ENCODE measurements at places on chromosomes 2 and 18.

GRCh38 chr18:9775178-9775577 is 67.1 kb downstream of the RAB31 start:
- no peak for DNase-seq

DNA sequence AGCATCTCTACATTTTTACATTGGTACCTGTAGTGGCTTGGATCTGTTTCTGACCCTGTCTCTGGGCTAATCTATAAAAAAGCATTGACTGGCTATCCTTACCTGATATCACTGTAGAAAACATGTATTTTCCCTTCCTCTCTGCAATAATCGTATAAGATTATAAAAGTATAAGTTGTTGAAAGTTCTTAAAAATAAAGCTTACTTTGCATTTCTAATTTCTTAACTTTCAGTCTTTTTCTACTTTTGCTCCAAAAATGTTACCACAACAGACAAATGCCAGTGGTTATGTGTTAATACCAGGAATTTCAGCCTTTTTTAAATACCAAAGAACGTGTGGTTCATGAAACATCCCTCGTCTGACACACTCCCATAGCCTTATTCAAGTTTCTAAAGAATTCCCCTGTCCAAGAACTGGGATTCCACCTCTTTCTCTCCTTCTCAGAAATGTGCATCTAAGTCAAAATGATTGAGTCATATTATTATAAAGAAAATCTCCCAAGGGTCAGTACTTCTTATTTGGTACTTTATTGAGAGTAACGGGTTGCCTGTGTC is 28.5 kb upstream of the ACKR3 start:
- DNase-seq: no peak

GRCh38 chr2:100527440-100528015 is 35.3 kb upstream of the PDCL3 start:
- DNase-seq: no peak

- no peak for DNase-seq
Observed at GRCh38 chr2:75108937-75109482, 90.3 kb downstream of the TACR1 start.
